Stimulated activated CD4-positive, alpha-beta T cell treated with anti-CD3 and anti-CD28 coated beads, TNF-alpha, amount 100 ng/mL, for 48 hours (primary cell): ENCODE measurements at places on chromosomes 2 and 18.

DNA sequence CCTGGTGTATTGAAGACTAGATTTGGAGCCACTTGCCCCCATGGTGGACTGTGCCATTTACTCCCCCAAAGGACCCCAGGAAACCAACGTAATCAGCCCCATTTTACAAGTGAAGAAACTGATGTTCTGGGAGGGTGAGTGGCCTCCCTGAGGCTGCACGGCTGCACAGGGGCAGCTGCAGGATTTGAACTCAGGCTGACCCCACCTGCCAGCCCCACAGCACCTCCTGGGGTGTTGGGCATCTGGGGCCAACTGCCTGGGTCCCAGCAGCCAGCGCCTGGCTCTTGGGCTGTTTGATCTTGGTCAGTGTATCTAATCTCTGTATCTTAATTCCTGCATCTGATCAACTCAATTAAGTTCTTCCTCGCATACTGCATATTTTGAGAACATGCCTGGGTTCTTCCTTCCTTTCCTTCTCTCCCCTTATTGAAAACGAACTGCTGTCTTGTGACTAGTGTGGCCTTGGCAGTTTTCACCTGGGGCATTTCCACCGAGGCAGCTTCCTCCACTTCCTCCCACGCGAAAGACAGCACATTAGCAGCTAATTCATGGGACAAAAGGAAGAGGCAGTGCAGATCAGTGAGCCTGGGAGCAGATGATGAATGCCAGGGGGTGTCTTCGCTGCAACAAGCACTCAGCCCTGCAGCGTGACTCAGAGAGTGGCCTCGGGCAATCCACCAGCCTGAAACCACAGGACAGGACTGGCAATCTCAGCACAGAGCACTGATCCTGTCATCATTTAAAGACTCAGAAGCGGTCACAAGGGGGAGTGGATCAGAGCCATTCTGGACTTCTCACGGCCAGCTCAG lies 184.1 kb upstream of the RAB12 start:
- no peak for DNase-seq

GRCh38 chr2:66432801-66433694 lies 1.9 kb upstream of the MEIS1 start:
- no peak for DNase-seq

- DNase-seq: no peak
These were observed 231.1 kb downstream of the ANKRD30B start for GRCh38 chr18:14978962-14979535.

GRCh38 chr2:46051085-46051484 lies 246.1 kb upstream of the EPAS1 start:
- no peak for DNase-seq
